Stimulated activated CD4-positive, alpha-beta T cell treated with anti-CD3 and anti-CD28 coated beads, Interleukin-12 subunit alpha, Interleukin-12 subunit beta, amount 100 ng/mL, for 24 hours (primary cell): ENCODE measurements at places on chromosomes 11 and 22.

- DNase-seq: no peak
Measured at GRCh38 chr11:43542750-43543712, 137.5 kb upstream of the HSD17B12 start.

DNA sequence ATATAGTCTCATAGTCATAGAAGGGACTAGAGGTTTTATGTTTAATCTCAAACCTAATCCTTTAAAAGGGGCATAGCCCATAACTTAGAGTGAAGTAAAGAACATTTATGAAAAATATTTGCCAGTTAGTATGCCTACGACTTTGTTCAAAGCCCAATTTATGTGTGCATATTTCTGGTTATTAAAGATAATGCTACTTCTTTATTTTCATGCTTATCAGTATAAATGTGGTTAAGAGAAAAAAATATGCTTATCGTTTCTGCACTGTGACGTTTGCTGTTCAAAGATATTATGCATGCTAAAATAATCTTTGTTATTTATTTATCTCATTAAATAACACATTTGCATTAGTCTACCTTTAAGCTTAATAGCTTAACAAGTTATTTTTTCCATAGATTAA lies 343.9 kb downstream of the DYNC2H1 start:
- DNase-seq: no peak

- no peak for DNase-seq
Measured at GRCh38 chr22:16915701-16916100, 90.5 kb upstream of the XKR3 start.

DNA sequence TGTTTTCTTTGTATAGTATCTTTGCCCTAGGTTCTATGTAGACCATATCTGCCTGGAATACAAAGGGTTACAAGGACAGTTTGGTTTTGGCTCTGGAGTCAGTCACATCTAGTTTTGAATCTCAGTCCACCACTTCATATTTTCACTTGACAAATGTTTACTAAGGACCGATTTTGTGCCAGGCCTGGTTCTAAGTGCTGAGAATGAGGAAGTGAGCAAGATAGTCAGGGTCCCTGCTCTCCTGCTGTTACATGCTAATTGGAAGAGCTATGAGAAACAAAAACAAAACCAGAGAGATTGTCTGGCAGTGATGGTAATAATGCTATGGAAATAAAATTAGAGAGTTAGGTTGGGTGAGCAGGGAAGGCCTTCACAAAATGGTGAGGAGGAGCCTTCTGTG lies 66.1 kb upstream of the ARHGAP20 start:
- DNase-seq: no peak

GRCh38 chr11:86934926-86935579 lies 20.1 kb downstream of the FZD4 start:
- DNase-seq: no peak

DNA sequence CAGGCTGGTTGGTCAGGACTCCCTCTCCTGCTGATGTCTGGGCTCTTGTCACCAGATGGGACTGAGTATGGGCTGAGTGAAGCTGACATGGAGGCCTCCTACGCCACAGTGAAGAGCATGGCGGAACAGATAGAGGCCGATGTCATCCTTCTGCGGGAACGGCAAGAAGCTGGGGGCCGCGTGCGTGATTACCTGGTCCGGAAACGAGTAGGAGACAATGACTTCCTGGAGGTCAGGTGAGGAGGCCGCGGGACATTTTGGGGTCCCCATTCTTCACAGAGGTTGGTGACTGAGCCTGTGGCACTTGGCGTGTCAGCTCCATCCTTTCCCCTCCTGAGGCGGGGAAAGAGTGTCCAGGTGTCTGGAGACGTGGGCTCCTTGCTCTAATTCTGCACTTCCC lies 10.1 kb downstream of the GTPBP1 start:
- no peak for DNase-seq

DNA sequence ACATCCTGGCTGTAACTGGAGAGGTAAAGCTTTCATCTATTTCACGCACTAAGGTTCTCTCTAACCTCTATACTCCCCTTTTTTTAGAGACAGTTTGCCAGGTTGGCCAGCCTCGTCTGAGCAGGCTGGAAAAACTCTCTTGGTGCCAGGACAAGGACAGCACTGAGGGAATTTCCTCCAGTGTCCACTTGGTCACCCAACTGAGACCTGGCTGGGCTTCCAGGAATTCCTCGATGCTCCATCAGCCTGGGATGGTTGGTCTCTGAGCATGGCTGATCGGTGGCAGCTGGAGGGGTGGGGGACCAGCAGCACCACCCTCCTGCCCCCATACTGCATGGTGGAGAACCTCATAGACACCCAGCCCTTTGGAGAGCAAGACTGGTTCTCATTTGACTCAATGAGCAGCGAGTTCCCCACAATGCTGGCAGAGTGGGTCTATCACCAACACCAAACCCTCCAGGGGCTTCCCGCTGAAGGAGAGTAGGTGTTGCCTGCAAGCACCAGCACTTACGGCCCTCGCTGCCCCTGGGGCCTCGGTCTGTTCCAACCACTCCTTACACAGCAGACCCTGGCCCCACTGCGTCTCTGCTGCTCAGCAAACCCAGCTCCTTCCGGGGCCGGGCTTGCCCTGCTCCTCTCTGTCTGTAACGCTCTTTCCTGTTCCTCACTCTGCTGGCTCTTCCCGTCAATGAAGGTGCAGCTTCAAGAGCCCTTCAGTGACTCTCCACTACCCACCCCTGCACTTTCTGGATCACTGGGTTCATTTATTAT lies 122.2 kb downstream of the ST3GAL4 start:
- no peak for DNase-seq

- DNase-seq: no peak
Measured at GRCh38 chr11:45102361-45102809, 44.1 kb upstream of the PRDM11 start.

DNA sequence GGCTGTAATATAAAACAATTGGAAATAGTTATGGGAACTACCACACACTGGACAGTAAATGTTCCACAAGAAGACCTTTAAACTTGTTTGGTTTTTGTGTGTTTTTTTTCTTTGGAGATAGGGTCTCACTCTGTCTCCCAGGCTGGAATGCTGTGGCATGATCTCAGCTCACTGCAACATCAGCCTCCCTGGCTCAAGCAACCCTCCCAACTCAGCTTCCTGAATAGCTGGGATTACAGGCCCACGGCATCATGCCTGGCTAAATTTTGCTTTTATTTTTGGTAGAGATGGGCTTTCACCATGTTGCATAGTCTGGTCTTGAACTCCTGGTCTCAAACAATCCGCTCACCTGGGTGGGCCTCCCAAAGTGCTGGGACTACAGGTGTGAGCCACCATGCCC lies 121.0 kb downstream of the MPPED2 start:
- DNase-seq: no peak

GRCh38 chr11:117868088-117868487 lies 8.4 kb downstream of the FXYD6 start:
- no peak for DNase-seq

GRCh38 chr11:58133309-58134076 lies 8.2 kb upstream of the OR9I1 start:
- DNase-seq: no peak

DNA sequence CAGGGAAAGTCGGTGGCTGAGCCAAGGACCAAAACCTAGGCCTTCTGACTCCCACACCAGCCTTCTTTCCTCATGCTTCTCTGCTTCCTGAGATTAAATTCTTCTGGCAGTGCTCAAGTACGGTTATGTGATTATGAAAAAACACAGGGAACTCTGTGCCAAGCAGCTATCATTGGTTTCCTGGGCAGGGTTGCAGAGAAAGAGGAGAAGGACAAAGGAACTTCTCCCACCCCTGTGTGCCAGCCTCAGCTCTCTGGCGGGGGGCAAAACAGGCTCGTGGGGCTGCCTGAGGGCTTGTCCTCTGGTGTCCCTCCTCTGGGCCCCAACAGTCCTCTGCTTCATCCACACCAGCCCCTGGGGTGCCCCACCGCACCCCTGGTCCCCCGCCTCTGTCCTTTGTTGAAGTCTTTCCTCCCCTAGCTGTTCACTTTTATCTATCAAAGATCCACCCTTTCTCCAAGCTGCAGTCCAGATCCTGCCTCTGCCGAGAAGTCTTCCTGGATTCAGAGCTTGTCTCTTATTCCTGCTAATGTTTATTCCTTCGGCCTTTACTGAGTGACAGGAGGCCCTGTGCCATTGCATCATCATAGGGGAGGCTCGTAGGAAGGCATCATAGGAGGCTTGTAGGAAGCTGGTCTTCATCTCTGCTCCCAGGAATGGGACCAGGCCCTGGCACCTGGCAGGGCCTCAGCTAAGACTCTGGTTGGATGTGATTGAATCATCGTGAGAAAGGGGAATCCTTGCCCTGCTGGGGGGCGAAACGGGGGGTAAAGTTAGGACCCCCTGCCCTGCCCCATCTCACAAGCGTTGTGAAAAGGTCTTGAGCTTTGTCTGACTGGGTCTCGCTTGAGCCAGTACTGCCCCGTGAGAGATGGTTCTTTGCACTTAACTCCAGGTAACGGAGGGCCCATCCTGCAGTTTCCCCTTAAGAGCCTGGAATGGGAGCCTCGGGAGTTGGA lies 11.5 kb upstream of the FTH1 start:
- no peak for DNase-seq

GRCh38 chr11:133945087-133945974 lies 11.4 kb downstream of the IGSF9B start:
- peak; percentile 61 for DNase-seq

DNA sequence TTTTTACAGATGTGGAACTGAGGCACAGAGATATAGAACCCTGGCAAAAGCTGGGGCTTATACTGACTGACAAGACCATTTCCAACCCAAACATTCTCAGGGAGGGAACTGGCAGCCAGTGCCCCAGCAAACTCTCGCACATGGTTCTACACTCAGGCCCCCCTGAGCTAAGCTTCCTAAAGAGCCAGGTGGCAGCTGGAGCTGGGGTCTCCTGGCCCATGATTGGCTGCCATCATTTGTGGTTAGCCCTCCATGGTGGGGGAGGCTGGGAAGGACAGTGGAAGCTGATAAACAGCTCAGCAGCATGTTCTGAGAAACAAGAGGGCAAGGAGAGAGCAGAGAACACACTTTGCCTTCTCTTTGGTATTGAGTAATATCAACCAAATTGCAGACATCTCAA lies at the start of gene RAG1:
Gene RAG1 (plus strand): TSS at position 314 of the 400 bp plus-strand sequence. CDS start 5,298 bp downstream, outside the sequence.
- no peak for DNase-seq
